ENCODE measurements at places on chromosomes 3 and 15. TPM values are rescaled to one million over a fixed set of nuclear protein-coding genes. Genes with fewer than 3 reads are reported as not detected.

CD96 gene
- 152 TPM for total RNA-seq

GP9 gene
- 0.45 TPM for total RNA-seq

TNNC1 gene
- total RNA-seq: not detected

TRH gene
- not detected for total RNA-seq

RTP3 gene
- total RNA-seq: not detected

BLOC1S6 gene
- 45.6 TPM for total RNA-seq

SENP8 gene
- 0.84 TPM for total RNA-seq

ATP13A5 gene
- total RNA-seq: not detected

XIRP1 gene
- 0.43 TPM for total RNA-seq

FANCD2OS gene
- not detected for total RNA-seq

RGMA gene
- total RNA-seq: not detected

PLA2G4D gene
- not detected for total RNA-seq

AADACL2 gene
- not detected for total RNA-seq

TRPM7 gene
- 31.7 TPM for total RNA-seq

NKTR gene
- 85.4 TPM for total RNA-seq

DPPA2 gene
- total RNA-seq: not detected

ARGFX gene
- not detected for total RNA-seq

LYZL4 gene
- not detected for total RNA-seq

RARRES1 gene
- total RNA-seq: not detected

FGF7 gene
- total RNA-seq: not detected

TPRG1 gene
- total RNA-seq: 1.5 TPM

MASP1 gene
- not detected for total RNA-seq

WDR49 gene
- 0.59 TPM for total RNA-seq

HDGFL3 gene
- total RNA-seq: 94.7 TPM

GABRB3 gene
- not detected for total RNA-seq

LRRC15 gene
- total RNA-seq: not detected

CLEC3B gene
- total RNA-seq: not detected

KLHL40 gene
- not detected for total RNA-seq

AHSG gene
- total RNA-seq: not detected

IFRD2 gene
- total RNA-seq: 225 TPM

SERPINI2 gene
- total RNA-seq: not detected

PLOD2 gene
- 1.3 TPM for total RNA-seq

KNSTRN gene
- total RNA-seq: 32.4 TPM

KAT2B gene
- 78.4 TPM for total RNA-seq

TRIM42 gene
- total RNA-seq: not detected

NIT2 gene
- total RNA-seq: 47.2 TPM

SKOR1 gene
- 0.48 TPM for total RNA-seq

TEX55 gene
- total RNA-seq: not detected

CDC25A gene
- 76.7 TPM for total RNA-seq

BOC gene
- total RNA-seq: not detected

RHOV gene
- not detected for total RNA-seq

PRKCD gene
- total RNA-seq: 14.1 TPM

STRA6 gene
- total RNA-seq: not detected

CCDC33 gene
- total RNA-seq: not detected

SLC28A2 gene
- not detected for total RNA-seq

EFCC1 gene
- total RNA-seq: not detected

GABRA5 gene
- not detected for total RNA-seq

SPTBN5 gene
- 1.1 TPM for total RNA-seq

CFAP44 gene
- 11.5 TPM for total RNA-seq

FILIP1L gene
- not detected for total RNA-seq

ADGRG7 gene
- not detected for total RNA-seq

DAPK2 gene
- total RNA-seq: 0.76 TPM

POC1A gene
- 35.3 TPM for total RNA-seq

AP2M1 gene
- 242 TPM for total RNA-seq

DNAH12 gene
- total RNA-seq: 0.05 TPM

IL5RA gene
- 5.0 TPM for total RNA-seq

UQCRC1 gene
- 171 TPM for total RNA-seq

MRAS gene
- 12.3 TPM for total RNA-seq
